Stimulated activated CD4-positive, alpha-beta T cell treated with anti-CD3 and anti-CD28 coated beads, Interleukin-12 subunit alpha, Interleukin-12 subunit beta, amount 100 ng/mL, for 4 hours (primary cell): ENCODE measurements at places on chromosomes 2 and 18.

- DNase-seq, result no peak
Measured at GRCh38 chr18:78448106-78448505, 531.5 kb upstream of the SALL3 start.

- DNase-seq, result no peak
Measured at GRCh38 chr18:3653851-3654441, 204.0 kb downstream of the TGIF1 start.

- DNase-seq, result no peak
Measured at GRCh38 chr2:227888289-227888688, 16.9 kb downstream of the DAW1 start.

DNA sequence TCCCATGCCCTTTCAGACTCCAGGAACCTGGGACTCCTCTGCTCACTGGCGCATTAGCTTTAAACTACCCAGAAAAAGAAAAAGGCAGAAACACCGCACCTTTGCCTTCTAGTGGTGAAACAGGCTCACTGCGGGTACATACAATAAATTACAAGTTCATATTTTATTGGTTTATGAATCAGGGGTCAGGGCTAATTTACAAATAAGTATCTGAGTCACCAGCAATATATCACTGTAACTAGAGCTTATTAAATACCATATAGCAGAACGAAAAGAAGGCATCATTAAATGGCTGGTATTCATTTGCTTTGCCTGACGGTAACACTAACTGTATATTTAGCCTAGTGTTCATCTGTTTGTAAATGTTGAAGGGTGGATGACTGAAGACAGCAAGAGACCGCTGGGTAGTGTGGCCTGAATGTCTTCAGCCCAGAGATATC lies 26.9 kb upstream of the DTNB start:
- peak; percentile 2 for DNase-seq

GRCh38 chr2:48383036-48383435 lies 146.9 kb upstream of the STON1 start:
- no peak for DNase-seq

GRCh38 chr18:79574938-79575525 lies 104.6 kb upstream of the CTDP1 start:
- DNase-seq, result no peak

- no peak for DNase-seq
Measured at GRCh38 chr2:12044857-12045256, 298.4 kb downstream of the LPIN1 start.

- DNase-seq, result no peak
Measured at GRCh38 chr2:105653302-105653701, 91.4 kb upstream of the NCK2 start.

GRCh38 chr2:145752091-145752806 lies 1232.3 kb upstream of the ZEB2 start:
- DNase-seq, result no peak

DNA sequence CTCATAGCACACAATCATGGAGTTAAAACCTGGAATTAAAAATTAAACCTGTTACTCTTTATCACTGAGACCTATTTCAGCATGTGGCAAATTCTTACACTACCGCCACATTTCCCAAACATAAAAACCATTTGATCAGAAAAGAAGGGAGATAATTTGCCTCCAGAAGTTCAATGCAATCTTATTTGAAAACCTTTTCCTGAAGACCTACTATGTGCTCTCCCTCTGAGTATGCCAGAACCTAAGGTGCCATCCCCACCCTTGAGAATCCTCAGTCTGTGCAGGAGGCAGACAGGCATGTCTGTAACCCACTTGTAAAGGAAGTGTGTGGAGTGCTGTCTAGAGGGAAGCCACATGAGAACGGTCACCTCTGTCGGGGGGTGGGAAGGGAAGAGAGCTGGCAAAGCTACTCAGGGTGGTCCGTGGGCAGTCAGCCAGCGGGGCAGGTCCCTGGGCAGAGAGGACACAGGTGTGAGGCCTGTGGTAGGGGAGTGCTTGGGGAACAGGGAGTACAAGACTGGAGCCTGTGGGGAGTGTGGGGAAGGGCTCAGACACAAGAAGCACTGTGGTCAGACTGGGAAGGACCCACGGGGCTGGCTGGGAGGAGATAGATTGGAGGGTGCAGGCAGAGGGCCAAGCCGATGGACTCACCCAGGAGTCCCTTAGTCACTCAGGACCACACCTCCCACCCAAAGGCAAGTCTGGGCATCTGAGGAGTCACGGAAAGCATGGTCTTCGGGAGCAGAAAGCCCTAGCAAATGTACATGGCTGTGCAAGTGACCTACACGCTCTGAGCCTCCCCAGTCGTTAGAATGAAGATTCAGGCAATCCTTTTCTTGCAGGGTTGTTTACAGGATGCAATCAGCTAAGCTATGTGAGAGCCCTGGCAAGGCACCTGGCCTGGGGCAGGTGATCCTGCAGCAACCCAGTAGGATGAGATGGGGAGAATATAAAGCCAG lies 22.8 kb downstream of the CRACDL start:
- DNase-seq, result no peak

DNA sequence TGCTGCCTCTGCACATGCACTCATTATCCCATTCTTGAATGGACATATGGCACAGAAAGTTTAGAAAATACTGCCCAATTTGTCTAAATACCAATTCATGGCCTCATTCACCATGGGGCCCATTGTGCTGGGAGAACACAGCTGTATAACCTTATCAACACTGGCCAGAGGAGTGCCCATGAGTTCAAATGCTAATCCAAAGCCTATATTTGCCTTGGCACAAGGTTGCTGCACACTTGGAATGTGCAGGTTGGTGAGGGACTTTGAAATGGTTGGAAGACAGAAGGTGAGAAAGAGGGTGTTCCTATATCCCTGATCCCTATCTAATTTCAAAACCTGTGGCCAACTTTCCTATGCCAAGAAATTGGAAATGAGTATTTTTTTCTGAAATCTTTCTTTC lies 693.9 kb upstream of the ID2 start:
- no peak for DNase-seq

- DNase-seq, result no peak
Measured at GRCh38 chr2:240628808-240629618, 3.7 kb downstream of the GPR35 start.

- no peak for DNase-seq
Measured at GRCh38 chr2:113266431-113266830, 12.3 kb downstream of the PAX8 start.

DNA sequence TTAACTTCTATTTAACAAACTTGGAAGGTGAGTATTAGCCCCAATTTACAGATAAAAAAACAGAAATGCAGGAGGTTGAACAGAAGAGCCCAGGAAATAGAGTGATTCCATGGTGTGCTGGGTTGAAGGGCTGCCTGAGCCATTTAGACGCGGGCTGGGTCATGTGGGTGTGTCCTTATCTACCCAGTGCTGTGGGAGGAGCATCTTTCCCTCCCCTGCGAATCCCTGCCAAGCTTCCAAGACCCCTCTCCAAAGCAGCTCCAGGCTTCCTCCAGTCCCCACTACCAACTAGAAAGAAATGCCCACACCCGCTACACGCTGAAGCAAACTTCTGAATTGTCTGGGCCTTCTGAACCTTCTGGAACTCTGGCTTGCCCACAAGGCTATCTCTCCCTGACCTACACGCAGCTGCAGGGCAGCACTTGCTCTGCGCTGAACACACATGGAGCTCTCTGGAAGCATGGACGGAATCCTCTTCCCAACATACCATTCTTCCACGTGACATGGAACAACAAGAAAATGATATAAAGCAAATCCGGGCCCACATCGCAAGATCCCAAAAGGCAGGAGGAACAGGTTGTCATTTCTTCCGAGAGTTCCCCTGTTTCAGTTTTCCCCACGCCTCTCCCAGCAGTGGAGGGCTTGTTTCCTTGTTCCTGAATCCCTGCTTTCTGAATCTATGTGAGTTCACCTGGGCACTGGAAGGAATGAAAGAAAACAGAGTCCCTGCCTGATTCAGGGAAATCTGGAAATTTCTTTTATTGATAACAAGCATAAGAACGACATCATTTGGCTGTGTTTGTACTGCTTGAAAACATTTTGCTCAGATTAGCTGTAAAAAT lies 562.7 kb upstream of the ID2 start:
- DNase-seq, result no peak

DNA sequence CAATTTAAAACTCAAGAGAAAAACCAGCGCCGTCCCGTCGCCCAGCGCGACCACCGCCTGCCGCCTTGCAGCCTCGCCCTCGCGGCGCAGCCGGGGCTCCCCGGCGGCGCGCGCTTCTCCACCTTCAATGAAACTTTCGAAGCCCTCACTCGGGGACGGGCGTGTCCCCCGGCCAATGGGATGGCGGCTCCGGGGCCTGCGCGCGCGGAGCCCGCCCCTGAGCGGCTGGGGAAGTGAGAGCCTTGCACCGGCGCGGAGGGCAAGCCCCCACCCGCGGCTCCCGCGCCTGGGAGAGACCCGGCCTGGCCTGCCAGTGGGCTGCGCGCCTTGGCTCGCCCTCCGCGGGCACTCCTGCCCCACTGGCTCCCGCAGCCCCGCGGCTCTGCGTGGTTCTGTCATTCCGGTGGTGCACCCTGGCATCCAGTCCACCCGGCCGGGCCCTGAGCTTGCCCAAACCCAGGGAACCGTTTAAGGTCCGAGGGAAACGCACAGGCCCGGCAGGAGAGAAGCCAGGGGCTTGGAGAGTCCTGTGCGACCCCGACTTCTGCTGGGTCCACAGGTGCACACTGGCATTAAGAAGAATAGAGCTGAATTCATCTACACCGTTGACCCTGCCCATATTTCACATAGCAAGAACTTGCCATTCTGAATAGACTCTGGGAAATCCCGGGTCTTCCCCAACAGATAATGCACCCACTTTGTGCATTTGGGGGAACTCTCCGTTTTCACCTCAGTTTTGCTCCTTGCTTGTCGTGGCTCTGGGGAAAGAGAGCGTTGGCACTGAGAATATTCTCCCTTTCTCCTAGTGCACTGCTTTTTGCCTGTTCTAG lies at the start of gene PIEZO2:
PIEZO2 (minus strand) TSS at position 129 of the 830 bp plus-strand sequence. CDS start 981 bp downstream, outside the sequence.
- no peak for DNase-seq
